Stimulated activated CD4-positive, alpha-beta T cell treated with anti-CD3 and anti-CD28 coated beads, Interleukin-1b, Interleukin-23, amount 100 ng/mL, for 24 hours (primary cell): ENCODE measurements at places on chromosomes 6 and 20.

DNA sequence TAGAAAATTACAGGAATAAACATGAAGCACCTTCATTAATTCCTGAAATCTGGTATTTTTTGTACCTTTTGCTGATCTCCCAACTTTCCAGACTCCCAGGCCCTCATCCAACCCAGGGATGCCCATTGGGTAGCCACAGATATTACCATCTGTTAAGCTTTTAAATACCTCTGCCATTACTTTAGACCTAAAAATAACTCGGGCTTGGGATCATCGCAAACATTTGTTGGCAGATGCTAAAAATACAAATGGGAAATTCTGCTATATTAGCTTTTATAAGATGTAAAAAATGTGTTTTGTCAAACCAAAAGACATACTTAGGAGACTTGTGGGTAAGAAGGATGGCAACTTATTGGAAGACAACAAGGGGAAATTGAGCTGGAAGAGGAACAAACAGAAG is 376.1 kb downstream of the CENPW start:
- no peak for DNase-seq

DNA sequence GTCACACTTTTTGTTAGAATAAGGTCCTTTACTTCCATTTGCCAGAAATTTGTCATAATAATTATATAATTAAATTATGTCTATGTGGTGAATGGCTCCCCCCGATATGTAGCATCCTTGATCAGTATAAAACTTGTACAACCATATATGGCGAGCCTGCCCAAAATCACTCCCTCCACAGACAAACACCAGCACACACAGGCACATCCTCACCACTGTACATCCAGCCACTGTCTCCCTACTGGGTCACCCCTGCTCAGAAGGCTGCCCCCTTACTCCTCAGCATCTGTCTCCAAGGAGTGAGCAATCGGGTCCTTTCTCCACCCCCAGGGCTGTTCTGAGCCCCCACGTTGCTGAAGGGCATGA is 87.0 kb upstream of the MYL9 start:
- no peak for DNase-seq

- no peak for DNase-seq
Measured at GRCh38 chr20:16562259-16562658, 11.0 kb downstream of the KIF16B start.

GRCh38 chr20:58709013-58709702 is 16.6 kb downstream of the NPEPL1 start:
- no peak for DNase-seq
